ENCODE measurements at places on chromosomes 4 and X. TPM values are rescaled to one million over a fixed set of nuclear protein-coding genes. Genes with fewer than 3 reads are reported as not detected.
A peak's percentile ranks its signal among the peaks of the same experiment; 100 is the strongest.

- no peaks in the 10 kb centered on the region for H3K4me1 ChIP-seq
- no peak for DNase-seq
- H3K4me3 ChIP-seq = no peak overlapping the region
- no peaks in the 10 kb centered on the region for H3K27me3 ChIP-seq
- no peak overlapping the region for H3K27ac ChIP-seq
These were observed 93.7 kb downstream of the ADGRL3 start for GRCh38 chr4:61293707-61294400.

Gene TCEAL6
- total RNA-seq = not detected

Gene COL4A5
- 15.0 TPM for total RNA-seq

GRCh38 chr4:183241322-183241640 lies 78.8 kb downstream of the CLDN22 start:
- H3K36me3 ChIP-seq = peaks cover 14% of the 10 kb centered on the region
- H3K27me3 ChIP-seq = no peaks in the 10 kb centered on the region
- no peak overlapping the region for H3K4me3 ChIP-seq
- peaks cover 12% of the 10 kb centered on the region for H3K4me1 ChIP-seq
- DNase-seq = peak; percentile 93
- no peak overlapping the region for H3K27ac ChIP-seq

DNA sequence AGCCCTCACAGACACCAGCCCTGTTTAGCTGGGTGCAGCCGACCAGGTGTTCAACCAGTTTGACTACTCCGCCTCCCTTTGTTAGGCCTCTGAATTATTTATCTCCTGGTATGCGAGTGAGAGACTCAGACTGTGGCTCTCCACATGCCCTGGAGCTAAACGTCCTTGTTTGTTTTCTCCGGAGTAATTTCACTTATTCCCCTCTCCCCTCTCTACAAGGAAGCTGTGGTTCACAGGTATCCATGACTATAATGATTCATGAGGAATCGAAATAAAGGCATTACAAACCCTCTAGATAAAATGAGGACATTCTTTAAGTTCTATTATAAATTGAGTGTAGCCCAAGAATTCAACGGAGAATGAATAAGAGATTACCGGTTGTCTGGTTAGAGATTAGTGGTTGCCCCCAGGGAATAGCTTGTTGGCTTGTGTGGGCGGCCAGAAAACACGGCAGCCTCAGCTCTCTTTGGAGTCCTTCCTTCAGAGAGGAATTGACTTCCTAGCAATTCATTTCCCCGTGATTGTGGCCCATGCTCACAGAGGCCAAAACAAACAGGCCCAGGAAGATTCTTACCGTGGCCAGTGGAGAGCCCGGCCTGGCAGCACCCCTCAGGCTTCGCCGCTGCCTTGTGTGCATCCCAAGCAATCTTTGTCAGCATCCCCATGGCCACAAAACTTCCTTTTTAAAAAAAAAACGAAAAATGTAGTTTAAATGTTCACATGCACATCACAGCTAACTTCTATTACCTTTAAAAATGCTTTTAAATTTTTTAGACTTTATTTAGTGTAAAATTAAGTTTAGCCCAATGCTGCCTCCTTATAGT lies 60.2 kb upstream of the CBR4 start:
- peak; percentile 70 for DNase-seq
- H3K4me3 ChIP-seq = no peak overlapping the region
- no peaks in the 10 kb centered on the region for H3K36me3 ChIP-seq
- no peaks in the 10 kb centered on the region for H3K27me3 ChIP-seq
- 0 out of 2 replicates have a peak overlapping the region, but pooled peaks have one; percentile 7 for H3K27ac ChIP-seq
- H3K4me1 ChIP-seq = 0 out of 2 replicates have a peak, but pooled peaks cover 1% of the 10 kb centered on the region

GRCh38 chr4:77193511-77194102 lies 36.6 kb downstream of the CCNG2 start:
- no peak overlapping the region for H3K27ac ChIP-seq
- no peaks in the 10 kb centered on the region for H3K36me3 ChIP-seq
- no peak for DNase-seq
- no peaks in the 10 kb centered on the region for H3K4me1 ChIP-seq
- peaks cover 52% of the 10 kb centered on the region for H3K27me3 ChIP-seq

Gene GABRA4
- total RNA-seq = 1.8 TPM

DNA sequence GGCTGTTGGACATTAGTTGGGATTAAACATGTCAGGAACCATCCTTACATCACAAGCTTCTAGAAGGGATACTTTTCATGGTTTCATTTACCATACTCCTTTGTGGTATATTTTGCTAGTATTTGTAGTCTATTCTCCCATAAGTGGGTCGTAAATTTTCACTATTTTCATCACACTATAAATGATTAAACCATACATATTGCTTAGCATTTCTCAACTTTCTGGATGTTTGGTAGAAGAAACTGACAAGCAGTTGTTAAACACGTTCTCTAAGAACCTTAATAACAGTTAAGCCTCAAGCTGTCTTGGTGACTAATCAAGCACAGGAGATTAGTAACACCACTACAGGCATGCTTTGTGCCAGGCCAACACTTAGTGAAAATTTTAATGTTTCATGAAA lies 375.5 kb downstream of the NAF1 start:
- no peak overlapping the region for H3K27ac ChIP-seq
- no peaks in the 10 kb centered on the region for H3K4me1 ChIP-seq
- H3K27me3 ChIP-seq = no peaks in the 10 kb centered on the region
- no peaks in the 10 kb centered on the region for H3K36me3 ChIP-seq
- H3K4me3 ChIP-seq = no peak overlapping the region

Gene MAP7D2
- under 0.01 TPM for total RNA-seq

GRCh38 chr4:133799717-133800315 lies 401.8 kb downstream of the PABPC4L start:
- H3K27me3 ChIP-seq = no peaks in the 10 kb centered on the region
- H3K36me3 ChIP-seq = no peaks in the 10 kb centered on the region
- no peak overlapping the region for H3K27ac ChIP-seq
- no peak for DNase-seq
- H3K4me3 ChIP-seq = no peak overlapping the region

Gene CCKAR
- total RNA-seq = not detected

- DNase-seq = no peak
- H3K4me3 ChIP-seq = no peak overlapping the region
- H3K4me1 ChIP-seq = no peaks in the 10 kb centered on the region
- H3K27me3 ChIP-seq = peaks cover 9% of the 10 kb centered on the region
- H3K27ac ChIP-seq = no peak overlapping the region
These were observed 209.0 kb downstream of the HS6ST2 start for GRCh38 chrX:132749406-132749805.

DNA sequence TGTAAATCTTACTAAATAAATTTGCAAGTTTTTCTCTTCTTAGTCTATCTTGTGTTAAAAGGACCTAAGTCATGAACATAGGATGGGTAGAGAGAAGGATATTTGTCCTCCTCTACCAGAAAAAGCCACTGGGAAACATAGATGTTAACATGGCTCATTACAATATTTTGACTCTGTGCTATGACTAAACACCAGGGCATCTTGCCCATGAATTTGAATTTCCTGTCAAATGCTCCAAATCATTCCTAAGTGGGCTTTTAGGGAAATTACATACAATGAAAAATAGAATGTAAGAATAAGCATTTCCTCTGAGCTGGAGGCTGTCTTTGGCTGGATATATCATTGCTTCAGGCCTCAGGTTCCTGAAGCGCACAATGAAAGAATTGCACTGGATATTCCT lies 39.1 kb downstream of the ANOS1 start:
- no peaks in the 10 kb centered on the region for H3K27me3 ChIP-seq
- H3K36me3 ChIP-seq = no peaks in the 10 kb centered on the region
- no peak for DNase-seq

DNA sequence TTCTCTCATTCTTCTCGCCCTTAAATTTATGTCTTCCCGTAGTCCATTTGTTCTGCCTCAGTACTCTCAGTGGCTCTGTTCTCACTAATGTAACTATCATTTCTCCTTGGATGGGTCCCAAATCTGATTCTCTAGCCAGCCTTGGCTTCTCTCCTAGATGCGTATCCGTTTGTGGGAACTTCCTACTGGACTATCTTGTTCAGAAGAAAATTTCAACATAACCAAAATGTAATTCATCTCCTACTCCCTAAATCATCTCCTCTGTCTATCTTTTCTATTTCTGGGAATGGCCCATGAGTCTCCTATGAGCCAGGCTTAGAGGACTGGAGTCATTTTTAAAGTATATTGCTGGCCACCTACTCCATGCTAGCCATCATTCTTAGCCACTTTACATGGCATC lies 4.4 kb upstream of the C4orf36 start:
- H3K36me3 ChIP-seq = no peaks in the 10 kb centered on the region
- H3K27me3 ChIP-seq = no peaks in the 10 kb centered on the region
- H3K4me1 ChIP-seq = peaks cover 5% of the 10 kb centered on the region
- DNase-seq = peak; percentile 17

Gene NDST3
- total RNA-seq = under 0.01 TPM

GRCh38 chr4:73919691-73920090 lies 50.5 kb downstream of the CXCL1 start:
- peaks cover 17% of the 10 kb centered on the region for H3K4me1 ChIP-seq
- H3K36me3 ChIP-seq = no peaks in the 10 kb centered on the region
- no peak overlapping the region for H3K4me3 ChIP-seq
- peak; percentile 65 for DNase-seq
- H3K27me3 ChIP-seq = peaks cover 15% of the 10 kb centered on the region

Gene FABP2
- not detected for total RNA-seq

DNA sequence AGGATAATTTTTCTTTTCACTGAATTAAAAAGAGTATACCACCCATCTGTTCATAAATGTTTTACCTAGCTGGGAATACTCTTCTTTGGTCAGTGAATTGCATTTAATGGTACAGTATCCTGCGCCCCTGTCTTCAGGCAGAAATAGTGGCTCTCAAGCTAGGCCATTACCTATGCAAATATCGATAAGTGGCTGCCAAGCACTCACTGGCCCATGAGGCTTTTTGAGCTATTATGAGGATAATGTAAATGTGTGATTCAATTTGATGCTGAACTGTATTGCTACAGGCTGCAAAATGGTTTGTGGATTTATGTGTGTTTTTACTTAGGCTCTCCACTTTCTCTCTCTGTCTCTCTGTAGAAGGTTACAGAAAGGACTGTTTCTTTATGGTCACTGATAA lies 30.1 kb upstream of the MTMR1 start:
- H3K36me3 ChIP-seq = 0 out of 2 replicates have a peak, but pooled peaks cover 3% of the 10 kb centered on the region
- no peak overlapping the region for H3K4me3 ChIP-seq
- DNase-seq = no peak
- no peaks in the 10 kb centered on the region for H3K27me3 ChIP-seq
- no peak overlapping the region for H3K27ac ChIP-seq

- H3K4me1 ChIP-seq = peaks cover 4% of the 10 kb centered on the region
- no peak overlapping the region for H3K27ac ChIP-seq
- H3K27me3 ChIP-seq = no peaks in the 10 kb centered on the region
- no peaks in the 10 kb centered on the region for H3K36me3 ChIP-seq
These were observed 3.8 kb downstream of the ANKRD50 start for GRCh38 chr4:124708517-124709300.

- no peak overlapping the region for H3K27ac ChIP-seq
- H3K4me1 ChIP-seq = peaks cover 11% of the 10 kb centered on the region
- no peak for DNase-seq
- no peaks in the 10 kb centered on the region for H3K27me3 ChIP-seq
- H3K36me3 ChIP-seq = no peaks in the 10 kb centered on the region
These were observed 344.5 kb upstream of the NOCT start for GRCh38 chr4:138671106-138671505.

Gene PRR32
- not detected for total RNA-seq

DNA sequence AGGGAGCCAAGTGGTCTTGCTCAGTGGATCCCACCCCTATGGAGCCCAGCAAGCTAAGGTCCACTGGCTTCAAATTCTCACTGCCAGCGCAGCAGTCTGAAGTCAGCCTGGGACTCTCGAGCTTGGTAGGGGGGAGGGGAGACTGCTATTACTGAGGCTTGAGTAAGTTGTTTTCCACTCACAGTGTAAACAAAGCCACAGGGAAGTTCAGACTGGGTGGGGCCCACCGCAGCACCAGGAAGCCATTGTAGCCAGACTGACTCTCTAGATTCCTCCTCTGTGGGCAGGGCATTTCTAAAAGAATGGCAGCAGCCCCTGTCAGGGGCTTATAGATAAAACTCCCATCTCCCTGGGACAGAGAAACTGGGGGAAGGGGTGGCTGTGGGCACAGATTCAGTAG lies 721.0 kb upstream of the NDST4 start:
- H3K27me3 ChIP-seq = no peaks in the 10 kb centered on the region
- no peak for DNase-seq
- H3K4me3 ChIP-seq = no peak overlapping the region
- no peaks in the 10 kb centered on the region for H3K4me1 ChIP-seq

DNA sequence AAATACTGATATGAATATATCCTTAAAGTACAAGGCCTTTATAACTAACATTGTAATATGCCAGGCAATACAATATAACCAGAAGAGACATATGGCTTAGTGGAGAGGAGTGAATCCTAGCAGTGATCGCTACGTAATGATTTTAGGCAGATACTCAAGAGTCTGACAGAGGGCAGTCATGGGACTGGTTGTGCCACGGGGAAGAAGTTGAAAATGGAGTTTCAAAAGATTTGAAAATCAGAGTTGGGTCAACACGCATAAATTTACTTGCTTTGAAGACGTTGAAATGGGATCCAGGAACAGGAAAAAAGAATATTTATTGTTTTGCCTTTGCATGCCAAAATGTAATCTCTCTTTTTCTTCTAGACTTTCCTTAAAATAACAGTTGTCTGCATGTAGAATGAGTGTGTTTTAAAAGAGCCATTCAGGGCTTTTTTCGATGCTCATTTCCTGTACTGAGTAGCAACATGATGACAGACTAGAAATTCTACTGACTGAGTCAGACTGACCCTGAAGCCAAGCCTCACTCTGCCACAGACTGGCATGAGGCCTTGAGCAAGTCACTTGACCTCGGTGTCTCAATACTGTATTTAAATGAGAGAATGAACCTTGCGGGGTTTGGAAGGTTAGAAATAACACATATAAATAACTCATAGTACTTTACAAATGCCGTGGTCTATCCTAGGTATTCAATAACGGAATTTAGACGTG lies 8.1 kb upstream of the SMS start:
- DNase-seq = peak; percentile 97
- H3K27ac ChIP-seq = peak overlapping the region; percentile 93
- H3K36me3 ChIP-seq = no peaks in the 10 kb centered on the region
- H3K4me1 ChIP-seq = peaks cover 10% of the 10 kb centered on the region

- H3K27ac ChIP-seq = no peak overlapping the region
- H3K36me3 ChIP-seq = peaks cover 3% of the 10 kb centered on the region
- H3K27me3 ChIP-seq = no peaks in the 10 kb centered on the region
- H3K4me3 ChIP-seq = no peak overlapping the region
- H3K4me1 ChIP-seq = no peaks in the 10 kb centered on the region
These were observed 6.3 kb downstream of the GSTCD start for GRCh38 chr4:105714932-105715331.

DNA sequence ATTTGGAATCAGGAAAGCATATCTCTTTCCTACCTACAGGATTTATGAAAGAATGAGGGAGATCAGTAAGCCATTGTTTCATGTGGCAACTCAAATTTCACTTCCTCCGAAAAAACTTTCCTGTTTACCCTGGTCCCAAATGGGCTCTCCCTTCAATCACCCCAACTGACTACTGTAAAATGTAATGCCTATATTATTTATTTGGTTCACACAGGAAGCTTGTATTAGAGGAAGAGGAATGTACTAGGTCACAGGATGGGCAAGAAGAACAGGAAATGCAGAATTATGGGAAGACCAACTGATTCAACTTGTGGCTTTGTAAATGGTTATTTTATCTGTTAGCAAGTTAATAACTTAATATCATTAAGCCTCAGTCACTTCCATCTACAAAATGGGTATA lies 23.1 kb downstream of the COL4A6 start:
- no peaks in the 10 kb centered on the region for H3K36me3 ChIP-seq
- peaks cover 1% of the 10 kb centered on the region for H3K27me3 ChIP-seq
- DNase-seq = no peak
- H3K27ac ChIP-seq = no peak overlapping the region
- no peaks in the 10 kb centered on the region for H3K4me1 ChIP-seq

- peaks cover 1% of the 10 kb centered on the region for H3K27me3 ChIP-seq
- H3K36me3 ChIP-seq = no peaks in the 10 kb centered on the region
- H3K27ac ChIP-seq = no peak overlapping the region
- H3K4me3 ChIP-seq = no peak overlapping the region
- H3K4me1 ChIP-seq = no peaks in the 10 kb centered on the region
These were observed 278.6 kb upstream of the KLF3 start for GRCh38 chr4:38385093-38386004.

Data from IMR-90 (cell line).